Amygdala (tissue), 56 donors: ENCODE measurements at places on chromosomes 13 and 19.

DNA sequence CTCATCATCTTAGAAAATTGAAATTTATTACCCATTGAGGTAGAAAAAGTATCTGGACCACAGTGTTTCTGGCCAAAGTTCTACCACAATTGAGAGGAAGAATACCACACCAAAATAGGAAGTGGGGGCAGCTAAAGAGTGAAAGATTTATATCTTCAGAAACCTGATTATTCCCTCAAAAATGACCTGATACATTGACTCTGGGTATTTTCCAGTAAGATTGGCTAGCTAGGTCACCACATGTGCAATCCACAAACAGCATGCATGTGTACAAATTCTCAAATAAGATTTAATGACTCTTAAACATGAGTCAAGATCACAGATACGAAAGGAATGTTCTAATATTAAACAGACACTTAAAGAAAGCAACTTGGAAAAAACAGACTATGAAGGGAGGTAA lies 1516.2 kb upstream of the PCDH20 start:
- no peak for DNase-seq

DNA sequence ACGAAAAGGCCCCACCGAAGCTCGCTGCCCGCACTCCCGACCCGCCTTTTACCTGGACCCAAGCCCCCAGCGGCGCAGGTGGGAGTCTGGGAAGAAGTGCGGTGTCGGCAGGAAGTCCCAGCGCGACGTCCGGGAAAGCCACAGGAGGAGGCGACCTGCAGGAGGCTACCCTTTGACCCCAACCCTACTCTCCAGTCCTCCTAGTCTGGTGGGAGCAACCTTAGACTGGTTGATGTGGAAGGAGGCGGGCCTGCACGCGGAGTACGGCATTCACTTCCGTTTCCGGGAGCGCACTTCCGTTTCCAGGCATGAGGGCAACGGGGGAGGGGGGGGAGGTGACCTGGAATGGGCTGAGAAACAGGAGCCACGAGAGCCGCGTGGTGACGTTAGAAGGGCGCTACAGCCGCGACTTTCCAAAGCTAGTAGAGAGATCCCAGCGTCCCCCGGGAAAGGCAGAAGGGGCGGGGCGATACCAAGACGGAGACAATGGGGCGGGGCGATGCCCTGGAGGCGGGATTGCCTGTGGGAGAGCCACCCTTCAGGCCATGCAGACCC lies 28.5 kb downstream of the ZNF266 start:
- DNase-seq, result peak; percentile 53

DNA sequence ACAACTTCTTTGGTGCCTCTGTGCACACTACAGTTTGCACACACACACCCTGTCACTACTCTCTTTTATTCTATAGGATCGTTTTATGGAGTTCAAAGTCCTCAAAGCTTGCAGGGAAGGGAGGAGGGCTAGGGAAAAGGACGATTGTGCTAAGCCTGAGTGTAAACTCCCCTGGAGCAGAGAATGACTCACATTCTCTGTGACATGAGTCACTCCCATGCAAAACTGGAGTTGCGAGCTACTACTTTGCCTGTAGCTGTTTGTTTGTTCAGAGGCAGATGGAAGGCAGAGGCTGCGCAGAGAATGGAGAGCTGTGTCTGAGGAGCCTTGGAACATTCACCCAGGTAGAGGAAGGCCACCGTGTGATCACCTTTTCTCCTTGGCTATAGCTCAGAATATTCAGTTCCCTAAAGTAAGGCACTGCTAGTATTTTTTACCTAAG lies 80.5 kb upstream of the MBNL2 start:
- no peak for DNase-seq

DNA sequence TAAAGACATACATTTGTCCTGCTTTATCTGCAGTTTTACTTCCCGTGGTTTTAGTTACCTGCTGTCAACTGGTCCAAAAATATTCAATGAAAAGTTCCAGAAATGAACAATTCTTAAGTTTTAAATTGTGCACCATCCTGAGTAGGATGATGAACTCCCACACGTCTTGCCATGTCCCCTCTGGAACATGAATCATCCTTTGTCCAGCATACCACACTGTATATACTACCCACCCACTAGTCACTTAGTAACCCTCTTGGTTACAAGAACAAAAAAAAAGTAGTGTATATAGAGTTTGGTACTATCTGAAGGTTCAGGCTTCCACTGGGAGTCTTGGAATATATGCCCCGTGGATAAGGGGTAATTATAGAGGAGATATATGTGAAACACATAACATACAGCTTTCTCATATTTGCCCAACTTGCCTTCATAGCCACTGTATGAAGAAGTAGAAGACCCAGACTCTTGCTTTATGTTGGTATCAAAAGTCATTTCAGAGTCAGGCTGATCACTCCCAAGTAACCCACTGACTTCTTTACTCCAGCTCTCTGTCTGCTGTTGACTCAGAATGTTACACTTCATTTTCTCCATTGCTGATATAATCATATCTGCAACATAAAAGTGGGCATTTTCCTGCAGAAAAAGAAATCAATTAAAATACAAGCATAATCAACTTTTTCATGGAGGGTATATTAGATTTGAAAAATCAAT lies 19.3 kb downstream of the RUBCNL start:
- DNase-seq, result no peak

DNA sequence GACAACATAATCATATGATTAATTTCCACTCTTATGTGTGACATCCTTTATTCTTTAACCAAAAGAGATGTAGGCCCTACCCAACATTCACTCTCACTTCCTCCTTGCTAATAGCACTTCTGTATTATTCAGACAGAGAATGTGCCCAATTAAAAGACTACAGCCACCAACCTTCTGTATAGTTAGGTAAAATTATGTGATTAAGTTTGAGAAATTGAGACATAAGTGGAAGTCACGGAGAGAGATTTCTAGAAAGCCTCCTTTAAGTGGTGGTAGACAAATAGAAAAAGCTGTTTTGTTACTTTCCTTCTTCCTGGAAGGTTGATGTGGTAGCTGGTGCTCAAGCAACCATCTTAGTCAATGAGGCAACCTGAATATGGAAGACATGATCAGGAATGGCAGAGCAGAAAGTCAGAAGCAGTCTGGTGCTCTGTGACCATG lies 14.8 kb downstream of the EPSTI1 start:
- no peak for DNase-seq

GRCh38 chr19:46839752-46840497 lies 10.7 kb downstream of the AP2S1 start:
- DNase-seq, result no peak

DNA sequence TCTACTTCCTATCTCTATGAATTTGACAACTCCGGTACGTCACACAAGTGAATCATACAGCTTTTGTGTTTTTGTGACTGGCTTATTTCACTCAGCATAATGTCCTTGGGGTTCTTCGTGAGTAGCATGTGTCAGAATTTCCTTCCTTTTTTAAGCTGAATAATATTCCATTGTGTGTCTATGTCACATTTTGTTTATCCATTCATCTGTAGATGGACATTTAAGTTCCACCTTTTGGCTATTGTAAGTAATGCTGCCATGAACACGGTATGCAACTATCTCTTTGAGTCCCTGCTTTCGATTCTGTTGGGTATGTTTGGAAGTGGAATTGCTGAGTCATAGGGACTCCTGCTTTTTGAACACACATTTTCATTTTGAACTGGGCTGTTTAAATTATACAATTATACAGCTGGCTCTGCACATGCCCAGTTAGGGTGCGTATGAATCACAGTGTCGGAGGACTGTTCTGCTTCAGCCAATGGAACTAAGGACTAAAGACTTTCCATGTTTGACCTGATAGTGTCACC lies 43.0 kb upstream of the C13orf42 start:
- no peak for DNase-seq

- DNase-seq, result no peak
Measured at GRCh38 chr19:31979949-31980670, 365.3 kb upstream of the ZNF507 start.

- DNase-seq, result no peak
Measured at GRCh38 chr13:83618966-83619365, 263.3 kb downstream of the SLITRK1 start.

- no peak for DNase-seq
Measured at GRCh38 chr13:71360041-71360440, 507.0 kb downstream of the DACH1 start.

DNA sequence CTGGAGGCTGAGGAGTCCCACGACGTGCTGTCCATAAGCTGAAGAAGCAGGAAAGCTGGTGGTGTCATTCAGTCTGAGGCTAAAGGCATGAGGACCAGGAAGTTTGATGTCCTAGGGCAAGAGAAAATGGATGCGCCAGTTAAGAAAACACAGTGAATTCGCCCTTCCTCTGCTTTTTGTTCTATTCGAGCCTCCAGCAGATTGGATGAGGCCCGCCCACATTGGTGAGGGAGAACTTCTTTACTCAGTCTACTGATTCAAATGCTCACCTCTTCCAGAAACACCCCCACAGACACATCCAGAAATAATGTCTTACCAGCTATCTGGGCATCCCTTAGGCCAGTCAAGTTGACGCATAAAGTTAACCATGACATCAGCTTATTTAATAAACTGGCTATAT lies 7.5 kb upstream of the TTYH1 start:
- no peak for DNase-seq
